ENCODE measurements at places on chromosomes 2 and 18.

DNA sequence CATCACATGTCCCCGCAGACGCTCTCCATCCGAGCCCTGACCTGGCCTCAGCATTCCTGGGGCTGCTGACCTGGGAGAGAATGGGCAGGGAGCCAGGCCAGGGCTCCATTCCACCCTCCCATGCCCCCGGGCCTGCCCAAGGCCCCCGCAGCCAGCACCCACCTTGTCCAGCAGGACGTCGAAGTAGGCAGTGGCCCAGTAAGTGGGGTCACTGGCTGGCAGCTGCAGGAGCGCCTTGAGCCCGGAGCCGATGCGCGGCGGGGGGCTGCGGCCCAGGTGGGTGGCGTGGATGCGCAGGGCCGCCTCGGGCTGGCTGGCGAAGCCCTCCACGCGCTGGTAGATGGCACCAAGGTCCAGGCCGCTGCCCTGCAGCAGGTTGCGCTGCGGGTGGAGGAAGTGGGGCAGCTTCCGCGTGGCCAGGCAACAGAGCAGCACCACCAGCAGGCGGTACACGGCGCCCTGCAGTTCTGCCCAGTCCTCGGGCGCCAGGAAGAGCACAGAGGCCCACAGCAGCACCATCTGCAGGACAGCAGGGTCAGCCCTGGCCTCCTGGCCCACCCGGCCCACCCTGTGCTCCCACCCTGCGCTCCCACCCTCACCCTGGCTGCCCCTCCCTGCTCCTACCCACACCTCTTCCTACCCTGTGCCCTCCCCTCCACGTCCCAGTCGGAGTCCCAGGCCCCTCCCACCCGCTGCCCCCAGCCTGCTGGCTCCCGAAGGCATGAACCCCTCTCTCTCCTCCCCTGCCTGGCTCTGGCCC lies 7.6 kb downstream of the MAB21L4 start:
- DNase-seq = no peak

DNA sequence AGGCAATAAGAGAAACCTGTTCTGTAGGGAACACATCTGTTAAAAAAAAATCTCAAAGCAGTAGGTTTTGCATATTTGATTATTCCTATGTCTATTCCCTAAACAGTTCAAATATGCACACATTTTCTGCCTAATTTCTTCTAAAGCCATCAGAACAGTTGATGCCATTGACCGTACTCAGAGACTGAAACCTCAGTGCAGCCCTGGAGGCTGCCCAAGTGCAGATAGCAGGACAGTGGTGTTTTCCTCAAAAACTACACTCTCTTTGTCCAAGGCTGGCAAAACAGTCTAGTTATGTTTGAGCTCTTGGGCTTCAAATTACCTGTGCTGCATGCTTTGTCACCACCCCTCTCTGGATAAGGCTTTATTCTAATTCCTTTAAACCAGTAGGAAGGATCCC lies 23.3 kb upstream of the NFE2L2 start:
- no peak for DNase-seq

DNA sequence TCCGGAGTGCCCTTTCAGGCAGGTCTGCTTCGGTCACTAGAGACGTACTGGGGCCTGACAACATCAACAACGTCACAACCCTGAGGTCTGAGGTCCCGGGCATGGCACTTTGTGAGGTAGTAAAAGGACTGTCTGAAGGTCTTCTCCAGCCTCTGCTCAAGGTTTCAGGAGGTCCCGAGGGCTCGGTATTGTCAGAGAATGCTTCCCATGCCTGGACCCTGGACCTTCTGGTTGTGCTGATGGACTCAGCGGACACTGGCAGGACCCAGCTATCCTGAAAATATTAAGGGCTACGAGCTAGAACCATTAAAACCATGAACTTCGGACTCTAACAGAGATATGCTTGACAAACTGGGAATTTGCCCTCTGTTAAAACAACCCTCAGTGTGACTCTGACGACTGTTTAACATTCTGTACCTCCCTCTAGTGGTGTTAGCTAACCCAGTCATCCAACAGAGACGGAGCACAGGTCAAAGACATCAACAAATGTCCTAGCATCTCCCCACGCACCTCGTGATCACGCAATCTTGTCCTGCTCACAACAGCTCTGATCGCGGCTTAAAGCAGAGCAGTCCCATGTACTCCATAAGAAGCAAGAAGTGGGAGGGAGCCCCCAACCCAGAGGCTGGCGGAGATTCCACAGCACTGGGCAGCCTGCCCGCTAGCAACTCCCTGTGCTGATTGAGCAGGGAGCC lies 96.5 kb downstream of the CCDC93 start:
- no peak for DNase-seq

DNA sequence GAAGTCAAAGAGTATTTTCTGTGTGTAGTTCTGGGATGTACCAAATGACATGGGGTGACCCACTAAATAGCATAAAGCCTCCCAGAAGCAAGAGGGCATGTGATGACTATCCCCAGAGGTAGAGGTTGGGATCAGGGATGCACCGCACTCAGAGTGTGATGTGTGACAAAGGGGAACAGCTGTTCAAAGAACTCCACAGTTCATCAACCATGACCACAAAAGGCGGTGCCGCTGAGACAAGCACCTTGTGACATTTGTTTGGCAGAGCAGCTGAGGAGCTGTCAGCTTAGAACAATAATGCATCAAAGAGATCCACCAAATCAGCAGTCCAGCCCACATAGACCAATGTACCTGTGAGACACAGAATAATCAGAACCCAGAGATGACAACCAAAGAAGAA lies 81.3 kb downstream of the VWC2L start:
- DNase-seq = no peak

DNA sequence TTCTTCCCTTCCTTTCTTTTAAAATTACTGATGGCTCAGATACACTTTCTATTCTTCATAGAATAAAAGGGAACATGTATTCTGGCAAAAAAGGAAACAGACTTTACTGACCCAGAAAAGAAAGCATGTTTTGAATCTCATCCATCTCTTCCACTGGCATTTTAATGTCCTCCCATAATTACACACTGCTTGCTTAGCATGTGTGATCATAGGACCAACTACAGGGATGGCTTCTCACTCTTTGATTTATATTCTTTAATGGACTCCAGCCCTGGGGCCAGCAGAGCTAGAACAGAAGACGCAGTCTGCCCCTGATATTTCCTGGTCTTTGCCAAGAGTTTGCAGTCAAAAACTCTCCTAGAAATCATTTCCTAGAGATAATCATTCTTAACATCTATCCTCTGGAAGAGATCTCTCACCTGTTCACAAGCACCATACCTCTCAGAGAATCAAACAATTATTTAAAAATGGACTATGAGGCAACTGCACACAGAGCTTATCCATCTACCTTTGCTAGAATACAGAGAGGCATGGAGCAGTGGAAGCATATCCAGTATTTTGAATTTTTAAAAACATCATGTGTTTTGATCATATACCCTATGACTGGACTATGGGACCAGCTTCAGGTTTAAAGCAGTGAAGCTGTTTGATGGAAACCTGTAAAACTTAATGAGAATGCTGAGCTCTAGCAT lies 429.1 kb downstream of the NRXN1 start:
- DNase-seq = no peak

- DNase-seq = no peak
These were observed 474.9 kb downstream of the EIPR1 start for GRCh38 chr2:2902547-2903281.

DNA sequence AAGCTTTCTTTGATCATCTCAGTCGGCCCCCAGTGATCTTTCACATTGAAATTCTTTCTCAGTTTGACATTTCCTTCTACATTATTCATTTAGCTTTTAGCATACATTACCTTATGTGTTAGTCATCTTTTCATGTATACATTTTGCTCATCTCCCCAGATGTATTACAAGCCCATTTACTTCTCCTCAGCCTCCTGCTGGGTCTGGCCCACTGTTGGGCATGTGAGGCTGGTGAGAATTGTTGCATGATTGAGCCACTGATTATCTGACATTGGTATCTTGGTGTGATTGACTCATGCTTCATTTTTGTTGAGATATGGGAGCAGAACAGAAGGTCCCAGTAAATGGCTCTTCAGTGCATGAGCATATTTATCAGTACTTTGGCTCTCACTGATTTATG lies 300.1 kb upstream of the DDX18 start:
- DNase-seq = no peak

- no peak for DNase-seq
These were observed 41.1 kb downstream of the ID2 start for GRCh38 chr2:8722986-8723385.

GRCh38 chr2:85245891-85246290 lies 81.9 kb downstream of the TGOLN2 start:
- no peak for DNase-seq

GRCh38 chr18:53984021-53984420 lies 240.4 kb downstream of the MBD2 start:
- no peak for DNase-seq
